Stimulated activated CD4-positive, alpha-beta T cell treated with anti-CD3 and anti-CD28 coated beads, TNF-alpha, amount 100 ng/mL, for 48 hours (primary cell): ENCODE measurements at places on chromosomes 1 and 21.

- no peak for DNase-seq
Observed at GRCh38 chr21:41851090-41851790, 27.9 kb downstream of the PRDM15 start.

- DNase-seq = no peak
Observed at GRCh38 chr1:160166166-160166868, 14.9 kb downstream of the ATP1A4 start.

- DNase-seq = no peak
Observed at GRCh38 chr1:211710566-211711314, 35.3 kb upstream of the NEK2 start.

- no peak for DNase-seq
Observed at GRCh38 chr1:117587499-117588356, 18.1 kb upstream of the TENT5C start.

GRCh38 chr1:209685821-209686220 lies 10.6 kb downstream of the G0S2 start:
- DNase-seq = no peak

DNA sequence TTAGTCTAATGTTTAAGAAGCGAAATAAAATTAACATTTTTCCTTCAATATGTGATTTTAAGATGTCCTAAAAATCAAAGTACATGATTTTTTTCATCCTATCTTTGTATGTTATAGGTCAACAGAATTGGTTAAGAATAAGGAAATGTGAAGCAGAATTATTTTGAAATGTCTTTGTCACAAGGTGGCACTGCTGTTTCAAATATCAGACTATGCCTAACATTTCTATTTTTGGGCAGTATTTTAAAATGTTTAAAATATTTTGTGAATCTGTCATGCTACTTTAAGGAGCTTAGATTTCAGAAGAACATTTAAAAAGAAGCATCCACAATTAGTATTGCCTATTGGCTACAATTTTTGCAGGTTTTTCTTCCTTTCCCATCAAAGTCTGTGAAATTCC lies 38.7 kb downstream of the AMY1C start:
- DNase-seq = no peak

DNA sequence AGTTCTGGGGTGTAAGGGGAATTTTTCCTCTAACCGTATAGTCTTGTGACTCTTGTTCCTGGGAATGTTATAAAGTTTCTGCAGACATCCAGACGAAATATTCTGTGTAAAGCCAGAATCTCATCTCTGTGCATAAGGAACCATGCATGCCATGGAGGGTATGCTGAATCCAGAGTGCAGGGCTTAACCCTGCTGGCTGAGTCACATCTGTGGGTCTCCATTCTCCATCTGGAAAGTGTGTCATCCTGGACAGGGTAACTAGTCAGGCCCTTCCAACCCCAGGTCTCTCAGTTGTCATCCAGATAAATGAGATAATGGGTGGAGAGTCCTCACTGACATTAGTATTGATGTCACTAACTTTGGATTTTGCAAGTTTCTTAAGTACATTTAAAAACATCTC lies 48.8 kb downstream of the ATP5PO start:
- DNase-seq = no peak

GRCh38 chr1:205535096-205535495 lies 30.6 kb downstream of the CDK18 start:
- no peak for DNase-seq

GRCh38 chr21:18614303-18614702 lies 210.7 kb upstream of the TMPRSS15 start:
- no peak for DNase-seq

GRCh38 chr21:42830456-42831455 lies 48.6 kb downstream of the WDR4 start:
- DNase-seq = no peak

GRCh38 chr1:33339413-33339812 lies 18.5 kb upstream of the A3GALT2 start:
- no peak for DNase-seq

GRCh38 chr1:46248122-46248920 lies 758 bp downstream of the RAD54L start:
- DNase-seq = peak; percentile 24

- no peak for DNase-seq
Observed at GRCh38 chr1:163877016-163877415, 555.3 kb downstream of the NUF2 start.

DNA sequence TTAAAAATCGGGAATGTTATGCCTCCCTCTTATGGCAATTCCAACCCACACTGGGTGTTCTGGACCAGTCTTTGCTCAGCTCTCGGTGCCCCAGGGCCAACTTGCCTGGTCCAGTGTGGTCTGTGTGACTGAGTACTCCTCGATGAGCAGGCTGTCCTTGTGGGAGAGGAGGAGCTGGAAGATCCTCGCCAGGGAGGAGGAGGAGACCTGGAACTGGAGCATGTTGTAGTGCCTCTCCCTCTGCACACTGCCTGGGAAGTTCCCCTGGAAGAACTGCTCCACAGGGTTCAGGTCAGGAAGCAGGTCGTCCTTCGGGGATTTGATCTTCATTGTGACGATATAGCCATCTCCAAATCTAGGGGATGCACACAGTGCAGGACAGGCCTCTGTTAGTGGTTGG lies 88.5 kb upstream of the GCLM start:
- DNase-seq = no peak

DNA sequence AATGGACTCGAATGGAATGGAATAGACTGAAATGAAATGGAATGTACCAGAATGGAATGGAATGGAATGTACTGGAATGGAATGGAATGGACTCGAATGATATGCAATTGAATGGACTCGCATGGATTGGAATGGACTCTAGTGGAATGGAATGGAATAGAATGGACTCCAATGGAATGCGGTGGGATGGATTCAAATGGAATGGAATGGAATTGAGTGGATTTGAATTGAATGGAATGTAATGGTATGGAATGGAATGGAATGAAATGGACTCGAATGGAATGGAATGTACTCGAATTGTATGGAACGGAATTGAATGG lies 99.6 kb upstream of the FBXO28 start:
- DNase-seq = no peak

- no peak for DNase-seq
Observed at GRCh38 chr1:38231941-38232340, 185.3 kb upstream of the POU3F1 start.

DNA sequence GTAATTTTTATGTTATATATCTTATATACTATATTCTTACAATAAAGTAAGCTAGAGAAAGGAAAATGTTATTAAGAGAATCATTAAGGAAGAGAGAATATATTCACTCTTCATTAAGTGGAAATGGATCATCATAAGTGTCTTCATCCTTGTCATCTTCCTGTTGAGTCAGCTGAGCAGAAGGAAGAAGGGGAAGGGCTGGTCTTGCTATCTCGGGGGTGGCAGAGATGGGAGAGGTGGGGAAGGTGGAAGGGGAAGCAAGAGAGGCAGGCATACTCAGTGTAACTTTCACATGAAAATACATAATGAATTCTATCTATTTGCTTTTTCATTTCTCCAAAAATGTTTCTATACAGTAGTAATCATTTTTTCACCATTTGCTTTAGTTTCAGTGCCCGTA lies 5.1 kb downstream of the DNASE2B start:
- no peak for DNase-seq

GRCh38 chr21:31872452-31873274 lies at the start of gene HUNK:
Gene HUNK, plus strand, starts transcription at chr21:31873020. Its CDS starts 655 bp downstream, at chr21:31873675.
- DNase-seq = no peak

DNA sequence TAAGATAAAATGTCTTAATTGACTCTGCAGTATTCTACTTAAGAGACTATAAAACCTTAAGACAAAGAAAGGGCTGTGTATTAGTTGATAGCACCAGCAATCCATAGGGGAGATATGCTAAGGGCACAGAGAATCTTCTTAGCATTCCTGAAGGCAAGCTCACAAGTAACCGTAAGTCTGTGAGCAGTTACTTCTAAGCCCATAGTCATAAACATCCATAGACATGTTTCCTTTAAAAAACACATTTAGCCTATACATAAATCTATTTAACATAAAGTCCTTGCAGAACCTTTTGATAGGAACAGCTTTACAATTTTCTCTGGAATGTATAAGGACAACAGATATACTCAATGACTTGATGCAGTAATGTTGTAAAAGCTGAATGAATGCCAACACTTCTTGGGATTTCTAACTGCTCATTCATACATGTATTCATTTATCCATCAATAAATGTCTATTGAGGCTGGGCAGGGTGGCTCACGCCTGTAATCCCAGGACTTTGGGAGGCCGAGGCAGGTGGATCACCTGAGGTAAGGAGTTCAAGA lies 6.3 kb upstream of the ERRFI1 start:
- DNase-seq = no peak

DNA sequence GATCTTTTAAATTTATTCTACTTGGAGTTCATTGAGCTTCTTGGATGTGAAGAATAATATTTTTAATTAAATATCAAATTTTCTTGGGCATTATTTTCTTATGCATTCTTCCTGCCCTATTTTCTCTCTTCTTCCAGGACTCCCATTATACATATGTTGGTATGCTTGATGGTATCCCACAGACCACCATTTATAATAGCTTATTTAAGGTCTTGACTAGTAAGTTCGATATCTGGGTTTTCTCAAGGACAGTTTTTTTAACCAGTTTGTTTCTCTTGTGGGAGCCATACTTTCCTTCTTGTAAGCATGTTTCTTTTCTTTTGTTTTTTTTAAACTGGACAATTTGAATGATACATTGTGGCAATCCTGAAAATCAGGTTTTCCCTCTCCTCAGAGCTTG lies 15.4 kb upstream of the DDR2 start:
- DNase-seq = no peak

- no peak for DNase-seq
Observed at GRCh38 chr1:92822879-92823278, 9.0 kb upstream of the RPL5 start.

DNA sequence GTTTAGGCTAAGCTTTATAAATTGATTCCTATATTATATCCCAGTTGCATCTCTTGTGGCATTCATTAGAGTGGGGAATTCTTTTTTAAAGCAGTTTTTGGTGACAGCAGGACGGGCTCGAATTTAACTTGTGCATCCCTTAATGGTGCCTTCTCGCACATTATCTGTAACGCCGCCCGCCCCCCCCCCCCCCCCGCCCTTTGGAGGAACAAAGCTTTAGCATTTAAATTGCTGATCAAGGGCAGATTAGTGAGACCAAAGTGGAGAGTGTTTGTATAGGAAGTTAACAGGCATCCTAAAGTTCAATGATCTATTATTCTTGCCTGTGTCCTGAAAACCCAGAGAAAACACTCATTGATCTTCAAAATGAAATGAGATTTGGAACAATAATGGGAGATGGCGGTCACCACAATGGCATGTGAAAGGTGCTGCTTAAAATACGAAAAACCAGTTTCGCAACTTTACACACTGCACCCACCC lies 2.2 kb downstream of the LMO4 start:
- DNase-seq = no peak

DNA sequence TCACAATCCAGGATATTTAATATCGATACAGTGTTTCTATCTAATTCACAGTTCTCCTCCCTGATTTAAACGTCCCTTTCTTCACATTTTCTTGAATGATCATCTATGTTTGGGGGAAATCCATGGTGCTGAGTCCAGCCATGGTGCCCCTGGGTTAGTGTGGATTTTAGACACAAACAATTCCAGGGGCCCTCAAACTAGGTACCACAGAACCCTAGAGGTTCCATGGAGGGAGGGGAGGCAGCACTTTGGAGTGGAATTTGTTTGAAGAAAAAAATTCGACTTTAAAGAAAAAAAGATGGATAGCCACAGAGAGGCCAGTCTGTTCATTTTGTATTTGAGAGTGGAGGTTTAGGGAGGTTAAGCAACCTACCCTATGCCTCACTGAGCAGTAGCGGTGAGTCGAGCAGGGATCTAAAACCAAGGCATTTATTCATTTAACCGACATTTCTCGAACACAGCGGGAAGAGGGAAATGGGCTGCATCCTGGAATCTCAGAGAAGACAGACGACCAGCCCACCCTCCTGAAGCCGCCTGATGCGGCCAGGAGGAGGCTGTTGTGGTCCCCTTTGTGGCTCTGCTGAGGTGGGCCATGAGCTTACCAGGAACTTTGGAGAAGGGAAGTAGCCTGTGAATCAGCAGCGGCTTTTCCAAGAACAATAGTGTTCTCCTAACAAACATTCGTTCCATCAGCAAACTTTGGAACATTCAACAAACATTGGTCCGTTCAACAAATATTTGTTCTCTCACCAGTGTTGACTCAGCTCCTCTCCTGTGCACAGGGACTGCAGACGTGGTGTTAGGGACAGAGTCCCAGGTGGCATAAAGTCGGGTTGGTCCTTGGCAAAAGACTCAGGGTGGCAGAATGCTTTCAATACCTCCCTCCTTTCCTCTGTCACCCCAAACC lies 103.5 kb upstream of the ZBTB40 start:
- DNase-seq = no peak

- DNase-seq = no peak
Observed at GRCh38 chr1:191290441-191290840, 812.8 kb upstream of the BRINP3 start.

DNA sequence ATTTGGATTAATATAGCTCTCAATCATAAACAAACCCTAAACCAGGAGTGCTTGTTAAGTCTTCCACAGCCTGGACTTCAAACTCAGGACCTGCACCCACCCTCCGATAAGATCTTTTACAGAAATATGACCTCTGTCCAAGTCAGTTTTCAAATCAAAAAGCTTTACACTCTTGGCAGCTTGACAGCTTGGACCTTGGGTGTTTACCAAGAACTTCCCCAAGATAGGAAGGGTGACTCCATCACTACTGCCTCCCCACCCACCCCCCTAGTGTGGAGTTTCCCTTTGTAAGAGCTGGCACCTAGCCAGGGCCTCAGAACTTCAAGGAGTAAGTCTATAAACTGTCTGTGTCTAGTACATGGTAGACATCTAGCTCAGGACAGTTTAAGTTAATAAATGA lies 9.6 kb downstream of the BCAR3 start:
- no peak for DNase-seq

- no peak for DNase-seq
Observed at GRCh38 chr1:218971156-218971555, 202.5 kb upstream of the LYPLAL1 start.

GRCh38 chr1:88537787-88538186 lies 146.3 kb upstream of the PKN2 start:
- DNase-seq = no peak

GRCh38 chr1:116262207-116262994 lies 110.6 kb upstream of the ATP1A1 start:
- DNase-seq = no peak

GRCh38 chr1:197967066-197967465 lies 49.9 kb downstream of the LHX9 start:
- DNase-seq = no peak

DNA sequence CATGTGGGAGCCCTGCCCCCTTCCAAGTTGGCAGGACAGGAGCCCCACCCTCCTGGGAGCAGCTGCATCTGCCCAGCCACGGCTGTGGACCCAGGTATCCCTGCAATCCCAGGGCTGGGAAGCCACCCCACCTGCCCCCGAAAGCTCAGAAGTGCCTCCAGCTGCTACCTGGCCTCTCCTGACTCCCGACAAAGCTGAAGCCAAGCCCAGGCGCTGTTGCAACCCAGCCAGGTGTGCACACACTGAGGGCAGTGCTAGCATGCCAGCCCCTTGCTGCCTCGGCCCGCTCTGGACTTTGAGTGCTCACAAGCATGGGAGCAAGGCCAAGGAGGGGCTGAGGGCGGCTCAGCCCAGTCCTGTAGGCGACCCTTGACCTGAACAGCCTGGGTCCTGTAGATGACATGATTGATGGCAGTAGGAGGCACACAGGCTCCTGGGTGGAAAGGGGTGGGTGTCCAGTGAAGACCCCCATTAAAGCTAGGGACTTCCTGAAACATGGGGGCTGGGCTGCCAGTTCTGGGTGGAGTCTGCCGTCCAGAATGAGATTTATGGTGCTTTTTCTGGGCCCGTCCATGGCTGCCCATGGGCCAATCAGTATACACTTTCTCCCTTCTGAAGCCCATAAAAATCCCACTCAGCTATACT lies 2.8 kb upstream of the SSU72 start:
- DNase-seq = no peak
